ENCODE measurements at places on chromosomes 7 and 10. TPM values are rescaled to one million over a fixed set of nuclear protein-coding genes. Genes with fewer than 3 reads are reported as not detected.

GRCh38 chr10:34290412-34291081, 524.5 kb downstream of the PARD3 start:
- DNase-seq, result no peak

Gene DYDC2
- 1.7 TPM for polyA plus RNA-seq

GRCh38 chr7:80154656-80155333, 20.2 kb downstream of the GNAI1 start:
- no peak for DNase-seq

Gene CCDC126
- polyA plus RNA-seq, result 20.1 TPM

DNA sequence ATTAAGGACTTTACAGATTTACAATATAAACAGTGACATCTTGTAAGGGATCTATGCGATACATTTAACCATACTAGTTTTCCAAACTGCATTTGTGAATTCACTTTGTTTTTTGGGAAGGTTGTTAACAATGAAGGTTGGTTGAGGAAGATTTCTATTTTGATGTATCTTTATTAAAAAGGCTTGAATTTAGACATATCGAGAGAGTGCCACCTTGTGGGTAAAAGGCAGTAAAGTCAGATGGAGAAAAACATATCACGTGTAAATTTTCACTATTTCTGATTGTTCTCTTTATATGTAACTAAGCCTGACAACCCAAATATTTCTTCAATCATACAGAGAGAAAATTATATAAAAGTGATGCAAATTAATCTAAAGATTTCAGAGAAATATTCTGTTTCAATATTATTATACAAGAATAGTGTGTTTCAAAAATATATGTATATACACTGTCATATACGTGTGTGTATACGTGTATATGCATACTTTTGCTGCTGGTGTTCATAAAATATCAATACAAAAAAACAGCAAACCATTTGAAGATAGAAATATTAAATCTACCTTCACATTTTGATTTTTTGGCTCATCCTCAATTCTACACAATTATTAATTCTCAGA, 988.6 kb downstream of the SORCS1 start:
- DNase-seq, result no peak

Gene GPC2
- polyA plus RNA-seq, result 8.7 TPM

- no peak for DNase-seq
These were observed 3.9 kb downstream of the CTTNBP2 start for GRCh38 chr7:117869374-117869773.

DNA sequence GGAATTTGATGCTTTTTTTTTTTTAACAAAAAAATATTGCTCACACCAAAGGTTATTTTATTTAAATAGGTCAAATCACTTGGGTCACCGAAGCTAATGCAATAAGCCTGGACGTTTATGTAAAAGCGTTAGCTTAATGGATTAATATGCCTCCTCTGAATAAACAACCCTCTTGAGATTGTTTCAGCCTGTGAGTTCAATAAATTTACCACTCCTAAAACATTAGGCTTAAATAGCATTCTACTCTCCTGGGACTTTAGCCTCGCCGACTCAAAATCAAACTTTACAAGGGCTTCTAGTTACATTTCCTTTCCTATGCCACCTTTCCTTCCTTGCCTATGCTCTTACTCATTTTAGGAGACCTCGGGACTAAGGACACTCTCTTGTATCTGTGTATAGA, 79.3 kb downstream of the DNAJB9 start:
- DNase-seq, result no peak

DNA sequence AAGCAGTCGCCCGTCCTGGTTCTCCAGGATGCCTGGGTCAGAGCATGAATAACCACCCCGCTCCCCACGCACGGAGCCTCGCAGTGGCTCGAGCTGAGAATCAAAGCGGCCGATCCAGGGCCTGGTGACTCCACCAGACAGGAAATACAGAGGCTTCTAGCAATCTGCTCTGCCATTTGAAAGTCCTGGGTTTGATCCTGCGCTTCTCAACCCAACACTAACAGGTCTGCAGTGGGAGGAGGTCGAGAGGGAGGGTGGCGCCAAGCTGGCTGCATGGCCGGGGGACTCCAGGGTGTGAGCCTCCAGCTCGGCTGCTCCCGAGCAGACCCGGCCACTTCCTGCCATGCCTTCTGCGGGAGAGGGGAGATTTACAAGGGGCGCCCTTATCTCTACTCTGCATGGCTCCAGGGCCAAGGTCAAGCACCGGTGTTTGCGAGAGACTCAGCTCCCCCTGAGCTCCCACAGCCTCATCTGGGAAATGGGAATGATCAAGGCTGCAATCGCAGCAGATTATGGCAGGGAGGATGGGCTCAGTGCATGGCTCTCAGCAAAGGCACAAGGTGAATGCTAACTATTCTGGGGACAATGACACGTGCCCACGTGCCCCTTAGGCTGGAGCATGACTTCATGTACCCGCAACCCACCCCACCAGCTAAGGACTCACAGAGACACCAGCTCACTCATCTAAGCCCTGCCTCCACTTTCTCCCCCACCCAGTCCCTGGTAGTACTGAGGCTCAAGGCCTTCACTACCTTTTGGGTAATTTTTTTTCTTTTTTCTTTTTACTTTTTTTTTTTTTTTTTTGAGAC, 73.9 kb upstream of the TNRC18 start:
- DNase-seq, result no peak

GRCh38 chr7:102040569-102040968, 223.1 kb downstream of the CUX1 start:
- DNase-seq, result no peak

GRCh38 chr10:69677985-69678654, 48.1 kb downstream of the FAM241B start:
- no peak for DNase-seq

- no peak for DNase-seq
These were observed 346.2 kb upstream of the AOAH start for GRCh38 chr7:37070471-37070870.

DNA sequence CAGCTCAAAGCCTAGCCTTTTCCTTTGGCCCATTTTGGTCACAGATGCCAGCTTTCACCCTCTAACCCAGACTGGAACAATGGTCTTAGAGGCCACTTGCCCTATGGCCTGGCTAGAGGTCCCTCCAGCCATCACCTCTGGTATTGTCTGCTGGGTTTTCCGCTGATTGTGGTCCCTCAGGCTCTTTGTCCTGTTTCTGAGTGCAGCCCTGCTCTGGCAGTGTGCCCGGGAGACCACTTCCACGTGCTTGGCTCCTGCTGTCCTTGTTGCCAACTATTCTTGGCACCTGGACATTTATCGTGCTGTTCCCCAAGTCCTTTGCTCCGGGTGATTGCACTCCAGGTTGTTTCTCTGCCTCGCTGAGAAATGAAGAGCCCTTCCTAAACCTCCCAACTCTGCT, 53.3 kb upstream of the FAM180A start:
- DNase-seq, result no peak

- DNase-seq, result no peak
These were observed 55.7 kb upstream of the SRPK2 start for GRCh38 chr7:105444342-105444987.

DNA sequence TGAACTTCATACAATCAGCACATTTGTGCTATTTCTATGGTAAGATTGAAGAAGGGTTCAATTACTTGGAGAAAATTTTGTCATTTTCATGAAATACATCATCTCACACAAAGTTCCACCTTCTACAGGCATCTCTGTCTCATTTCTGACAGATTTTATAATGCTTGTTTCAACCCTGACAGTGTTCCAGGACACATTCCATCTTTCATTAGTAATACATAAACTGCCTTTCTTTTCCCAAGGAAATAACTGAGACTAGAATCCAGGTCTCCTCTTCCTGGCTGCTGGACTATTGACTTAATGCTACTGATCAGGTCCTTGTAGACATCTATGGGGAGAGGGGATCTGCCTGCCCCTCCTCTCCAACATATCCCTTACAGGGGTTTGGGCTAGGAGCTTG, 70.1 kb upstream of the PLPP4 start:
- no peak for DNase-seq

DNA sequence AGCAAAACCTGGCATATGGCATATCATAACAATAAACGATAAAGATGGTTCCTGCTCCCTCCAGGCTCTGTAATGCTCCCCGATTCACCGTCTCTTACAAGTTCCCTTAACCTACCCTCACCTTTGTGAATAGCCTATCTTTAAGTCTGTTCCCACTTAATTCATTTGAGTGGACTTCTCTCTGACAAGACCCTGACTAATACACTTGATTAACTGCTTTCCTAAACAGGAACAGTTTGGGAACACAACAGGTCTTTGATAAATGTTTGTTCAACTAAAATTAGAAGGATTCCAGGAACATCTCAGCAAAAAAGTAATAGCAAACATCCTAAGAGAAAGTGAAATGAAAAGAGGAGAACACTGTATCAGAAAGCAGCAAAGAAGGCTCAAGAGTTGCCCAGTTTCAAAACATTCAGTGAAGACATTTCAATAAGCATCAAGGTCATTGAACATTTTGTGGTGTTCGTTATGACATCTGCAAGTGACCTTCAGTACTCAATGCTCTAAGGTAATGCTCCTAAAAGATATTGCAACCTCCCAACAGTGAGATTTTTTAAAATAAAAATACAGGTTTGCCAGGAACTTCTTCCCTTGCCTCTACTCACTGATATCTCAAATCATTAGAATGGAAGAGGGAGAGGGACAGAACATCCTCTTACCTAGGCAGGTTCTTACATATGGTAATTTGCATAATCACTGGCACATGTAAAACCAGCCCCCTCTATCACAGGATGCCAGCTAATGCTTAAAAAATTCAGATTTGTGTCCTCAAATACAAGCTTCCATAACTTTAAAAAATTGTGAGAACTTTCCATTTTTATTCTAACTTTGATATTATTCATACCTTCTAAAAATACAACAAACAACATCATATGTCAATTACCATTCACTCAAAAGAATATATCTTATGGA, 11.4 kb upstream of the ARHGAP12 start:
- DNase-seq, result no peak

DNA sequence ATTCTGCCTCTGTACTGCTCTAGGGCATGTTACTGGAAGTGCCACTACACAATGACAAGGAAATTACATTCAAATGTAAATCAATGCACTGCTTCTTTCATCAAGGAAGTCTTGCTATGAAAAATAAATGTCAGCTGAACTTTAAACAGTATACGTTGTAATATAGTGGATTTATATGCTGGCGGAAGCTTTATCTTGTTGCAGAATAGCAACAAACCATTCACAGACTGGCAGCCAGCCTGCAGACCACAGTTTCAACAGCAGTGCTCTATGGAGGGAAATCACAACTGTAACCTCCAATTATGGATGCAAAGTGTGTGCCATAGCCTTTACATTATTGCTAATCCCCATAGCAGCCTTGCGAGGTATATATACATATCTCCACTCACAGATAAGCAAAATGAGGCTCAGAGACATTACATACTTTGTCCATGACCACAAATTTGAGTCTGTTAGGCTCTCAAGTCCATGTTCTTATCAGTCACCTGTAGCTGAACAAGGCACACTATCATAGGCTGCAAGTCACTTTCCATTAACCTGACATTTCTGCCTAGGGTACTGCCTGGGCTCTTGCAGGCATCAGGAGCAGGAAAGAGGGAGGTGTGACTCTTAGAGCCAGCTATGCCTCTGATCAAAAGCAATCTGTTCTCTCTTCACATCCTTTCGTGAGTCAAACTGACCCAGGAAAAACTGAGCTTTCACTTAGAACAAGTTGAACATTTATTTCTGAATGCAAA, 22.6 kb downstream of the COL28A1 start:
- no peak for DNase-seq

GRCh38 chr10:70666960-70667798, 5.1 kb upstream of the ADAMTS14 start:
- no peak for DNase-seq

Gene CH25H
- polyA plus RNA-seq, result 0.16 TPM

Gene PSD
- 9.0 TPM for polyA plus RNA-seq

DNA sequence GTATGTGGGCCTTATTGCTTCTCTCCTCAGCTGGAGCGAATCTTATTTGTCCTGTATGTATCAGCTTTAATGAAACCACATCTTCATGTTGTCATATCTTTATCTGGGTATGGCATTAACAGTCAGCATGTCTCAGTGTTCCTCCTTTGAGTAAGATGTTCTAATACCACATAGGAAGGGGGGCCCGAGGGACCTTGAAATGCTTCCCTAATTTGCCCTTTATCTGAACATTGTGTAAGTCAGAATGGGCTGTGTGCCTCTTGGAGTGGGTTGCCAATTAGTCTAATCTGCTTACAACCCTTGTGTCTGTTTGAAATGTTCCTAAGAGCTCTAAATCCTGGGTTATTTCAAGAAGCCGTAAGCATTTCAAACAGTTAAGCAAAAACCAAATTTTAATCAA, 623.8 kb downstream of the SUGCT start:
- DNase-seq, result no peak

DNA sequence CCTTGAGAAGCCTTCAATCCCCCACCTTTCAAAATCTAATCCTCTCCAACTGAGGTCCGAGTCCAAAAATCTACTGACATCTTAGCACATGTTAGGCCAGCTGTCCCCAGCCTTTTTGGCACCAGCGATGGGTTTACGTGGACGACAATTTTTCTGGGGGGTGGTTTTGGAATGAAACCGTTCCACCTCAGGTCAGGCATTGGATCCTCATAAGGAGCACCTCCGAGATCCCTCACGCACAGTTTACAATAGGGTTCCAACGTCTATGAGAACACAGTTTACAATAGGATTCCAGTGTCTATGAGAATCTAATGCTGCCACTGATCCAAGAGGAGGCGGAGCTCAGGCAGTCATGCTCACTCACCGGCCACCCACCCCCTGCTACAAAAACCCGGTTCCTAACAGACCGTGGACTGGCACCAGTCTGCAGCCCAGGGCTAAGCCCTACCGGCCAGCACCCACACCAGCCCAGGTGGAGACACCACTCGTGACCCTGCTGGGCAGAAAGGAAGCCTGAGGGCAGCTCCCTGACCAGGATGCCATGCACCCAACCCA, 107.6 kb downstream of the DIP2C start:
- no peak for DNase-seq

DNA sequence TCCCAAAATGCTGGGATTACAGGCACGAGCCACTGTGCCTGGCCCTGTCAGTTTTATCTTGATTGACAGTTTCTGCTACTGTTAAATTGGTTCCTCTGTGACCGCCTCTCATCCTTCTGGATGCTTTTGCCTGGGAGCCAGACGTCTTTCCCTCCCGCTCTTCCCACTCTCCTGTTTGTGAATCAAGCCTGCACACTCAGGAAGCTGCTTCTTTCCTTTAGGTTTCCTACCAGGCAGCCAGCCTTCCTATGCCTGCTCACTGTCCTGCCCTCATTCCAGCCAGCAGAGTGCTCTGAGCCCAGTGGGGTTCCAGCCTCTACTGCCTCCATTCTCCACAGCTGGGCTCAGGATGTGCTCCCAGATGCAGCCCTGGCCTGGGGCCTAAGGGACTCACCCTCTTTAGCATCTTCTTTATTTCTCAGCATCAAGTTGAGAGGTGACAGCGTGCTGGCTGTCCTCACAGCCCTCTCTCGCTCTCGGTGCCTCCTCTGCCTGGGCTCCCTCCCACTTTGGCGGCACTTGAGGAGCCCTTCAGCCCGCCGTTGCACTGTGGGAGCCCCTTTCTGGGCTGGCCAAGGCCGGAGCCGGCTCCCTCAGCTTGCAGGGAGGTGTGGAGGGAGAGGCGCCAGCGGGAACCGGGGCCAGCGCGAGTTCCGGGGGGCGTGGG, 5.1 kb downstream of the SH2D4B start:
- no peak for DNase-seq
